ENCODE measurements at places on chromosomes 5 and 9.

GRCh38 chr5:36606036-36606427 is 374 bp upstream of the SLC1A3 start:
- no peak for DNase-seq

DNA sequence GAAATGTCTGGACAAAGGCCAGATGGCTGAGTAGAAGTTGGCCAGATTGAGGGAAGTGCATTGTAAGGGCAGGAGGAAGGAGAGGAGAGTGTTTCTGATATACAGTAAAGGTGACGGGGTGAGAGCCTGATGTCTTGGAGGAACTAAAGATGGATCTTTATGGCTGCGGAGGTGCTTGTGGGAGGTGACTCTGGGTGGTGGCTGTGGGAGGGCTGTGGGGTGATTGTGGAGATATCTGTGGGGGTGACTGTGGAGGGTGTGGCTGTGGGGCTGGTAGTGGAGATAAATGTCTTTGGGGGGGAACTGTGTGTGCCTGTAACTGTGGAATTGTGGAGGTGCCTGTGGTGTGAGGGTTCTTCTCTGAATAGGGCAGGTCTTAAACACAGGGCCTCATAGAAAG is 121.4 kb downstream of the CMYA5 start:
- DNase-seq, result no peak

DNA sequence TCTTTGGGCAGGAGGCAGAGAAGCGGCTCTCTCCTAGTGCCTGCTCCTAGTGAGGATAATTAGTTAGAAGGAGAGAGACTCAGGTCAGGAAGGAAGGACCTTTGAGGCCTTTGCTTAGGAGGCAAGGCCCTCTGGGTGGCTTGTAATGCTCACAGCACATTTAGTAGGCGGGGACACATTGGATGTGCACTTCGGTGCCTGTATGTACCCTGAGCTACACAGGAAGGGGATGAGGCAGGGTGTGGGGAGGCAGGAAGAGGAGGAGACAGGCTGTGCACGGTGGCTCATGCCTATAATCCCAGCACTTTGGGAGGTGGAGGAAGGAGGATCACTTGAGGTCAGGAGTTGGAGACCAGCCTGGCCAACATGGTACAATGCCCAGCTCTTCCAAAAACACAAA is 7.2 kb upstream of the LCN2 start:
- no peak for DNase-seq

DNA sequence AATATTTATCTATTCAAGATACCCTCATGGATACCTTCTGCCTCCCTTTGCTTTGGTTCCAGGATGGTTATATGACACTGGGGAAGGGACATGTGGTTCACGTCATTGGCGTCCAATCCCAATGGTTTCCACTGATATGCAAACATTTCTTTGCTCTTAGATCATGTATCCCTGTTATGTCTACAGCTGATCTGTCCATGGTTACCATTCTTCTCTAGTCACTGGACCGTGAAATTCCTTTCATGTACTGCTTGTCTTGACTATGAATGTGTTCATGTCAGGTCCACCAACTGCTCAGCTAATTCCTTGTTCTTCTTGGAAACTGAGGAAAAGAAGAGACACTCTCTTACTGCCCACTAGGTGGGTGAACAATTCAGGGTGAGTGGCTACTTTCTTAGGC is 391.1 kb upstream of the ZNF608 start:
- DNase-seq, result no peak

GRCh38 chr9:130267930-130268329 is 2.4 kb downstream of the HMCN2 start:
- no peak for DNase-seq

DNA sequence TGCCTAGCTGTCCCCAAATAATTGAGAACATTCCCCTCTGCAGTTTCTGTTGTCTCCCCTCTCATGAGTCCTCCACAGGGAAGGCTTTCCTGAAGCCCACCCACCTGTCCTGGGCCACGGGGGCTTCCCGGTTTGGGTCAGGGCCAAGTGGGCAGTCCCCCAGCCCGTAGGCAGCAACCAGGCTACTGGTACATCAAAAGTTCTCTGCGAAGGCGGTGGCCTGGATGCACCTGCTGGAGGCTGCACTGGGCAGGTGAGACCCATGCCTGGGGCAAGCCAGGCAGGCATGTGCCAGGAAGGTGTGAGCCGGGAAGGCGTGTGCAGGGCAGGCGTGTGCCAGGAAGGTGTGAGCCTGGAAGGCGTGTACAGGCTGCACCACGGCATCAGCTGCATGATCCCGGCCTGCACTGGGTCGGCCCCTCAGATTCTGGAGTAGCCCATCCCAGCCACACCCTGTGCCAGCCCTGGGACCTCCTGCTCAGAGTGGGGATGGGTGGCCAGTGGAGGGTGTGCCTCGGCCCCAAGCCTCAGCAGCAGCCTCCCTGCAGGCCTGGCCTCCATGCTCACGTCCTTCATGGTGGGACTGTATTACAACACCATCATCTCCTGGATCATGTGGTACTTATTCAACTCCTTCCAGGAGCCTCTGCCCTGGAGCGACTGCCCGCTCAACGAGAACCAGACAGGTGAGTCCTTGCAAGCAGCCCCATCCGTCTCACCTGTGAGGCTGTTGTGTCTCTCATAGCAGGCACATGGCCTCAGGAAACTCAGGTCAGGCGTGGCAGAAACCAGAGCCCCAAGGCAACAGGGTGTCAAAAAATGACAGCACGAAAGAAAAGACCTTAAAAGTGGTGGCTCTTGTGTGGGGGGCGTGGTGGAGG is 8.7 kb downstream of the SLC6A19 start:
- DNase-seq, result no peak

Data from islet precursor cell (in vitro differentiated cells).